Activated CD4-positive, alpha-beta T cell treated with anti-CD3 and anti-CD28 coated beads, Interleukin-10, Interleukin-2, amounts not matched to agents 100 ng/mL and 50 ng/mL, durations not matched to agents 16 hours and 8 hours (primary cell): ENCODE measurements at places on chromosomes 16 and 17.

DNA sequence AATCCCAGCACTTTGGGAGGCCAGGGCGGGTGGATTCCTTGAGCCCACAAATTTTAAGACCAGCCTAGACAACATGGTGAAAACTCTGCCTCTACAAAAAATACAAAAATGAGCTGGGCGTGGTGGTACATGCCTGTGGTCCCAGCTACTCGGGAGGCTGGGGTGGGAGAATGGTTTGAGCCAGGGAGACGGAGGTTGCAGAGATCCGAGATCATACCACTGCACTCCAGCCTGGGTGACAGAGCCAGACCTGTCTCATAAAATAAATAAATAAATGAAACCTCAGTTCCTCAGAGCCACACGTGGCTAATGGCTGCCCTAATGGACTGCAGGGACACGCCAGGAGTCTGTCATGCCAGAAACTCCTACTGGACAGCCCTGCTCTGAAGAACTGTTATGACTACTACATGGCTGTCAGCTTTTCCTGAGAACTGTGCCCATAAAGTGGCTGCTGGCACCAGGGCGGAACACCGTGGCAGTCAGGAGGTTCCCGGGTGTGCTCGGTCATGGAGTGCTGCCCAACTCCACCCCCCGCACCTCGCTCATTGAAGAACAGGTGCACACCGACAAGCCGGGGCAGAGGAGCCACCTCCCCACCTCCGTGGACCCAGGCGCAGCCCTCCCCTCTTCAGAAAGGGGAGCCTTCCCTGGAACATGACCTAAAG lies 4.3 kb downstream of the TMEM11 start:
- DNase-seq = no peak

DNA sequence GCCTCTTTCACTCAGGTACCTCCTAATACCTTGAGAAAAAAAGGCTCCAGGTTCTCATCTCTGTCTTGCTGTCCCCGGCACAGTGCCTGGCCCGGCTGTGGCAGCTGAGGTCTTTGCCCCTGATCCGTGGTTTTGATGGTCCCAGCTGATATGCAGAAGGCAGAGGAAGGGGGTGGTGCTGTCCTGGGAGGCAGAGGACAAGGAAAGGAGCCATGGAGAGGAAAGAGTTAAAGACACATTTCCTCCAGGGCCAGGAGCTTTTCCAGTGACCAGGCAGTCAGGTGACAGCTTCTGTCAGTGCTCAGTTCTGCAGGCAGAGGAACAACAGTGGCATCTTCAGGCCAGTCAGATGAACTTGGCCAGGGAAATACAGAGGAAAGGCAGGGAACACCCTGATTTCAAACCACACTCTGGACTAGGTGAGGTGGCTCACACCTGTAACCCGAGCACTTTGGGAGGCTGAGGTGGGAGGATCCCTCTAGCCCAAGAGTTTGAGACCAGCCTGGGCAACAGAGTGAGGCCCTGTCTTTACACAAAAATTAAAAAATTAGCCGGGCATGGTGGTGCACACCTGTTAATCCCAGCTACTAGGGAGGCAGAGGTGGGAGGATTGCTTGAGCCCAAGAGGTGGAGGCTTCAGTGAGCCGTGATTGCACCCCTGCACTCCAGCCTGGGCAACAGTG lies 3.3 kb upstream of the COG1 start:
- no peak for DNase-seq

GRCh38 chr16:1424028-1424427 lies 3.5 kb upstream of the UQCC4 start:
- DNase-seq = no peak

GRCh38 chr16:11507991-11508390 lies 78.7 kb downstream of the LITAF start:
- no peak for DNase-seq

DNA sequence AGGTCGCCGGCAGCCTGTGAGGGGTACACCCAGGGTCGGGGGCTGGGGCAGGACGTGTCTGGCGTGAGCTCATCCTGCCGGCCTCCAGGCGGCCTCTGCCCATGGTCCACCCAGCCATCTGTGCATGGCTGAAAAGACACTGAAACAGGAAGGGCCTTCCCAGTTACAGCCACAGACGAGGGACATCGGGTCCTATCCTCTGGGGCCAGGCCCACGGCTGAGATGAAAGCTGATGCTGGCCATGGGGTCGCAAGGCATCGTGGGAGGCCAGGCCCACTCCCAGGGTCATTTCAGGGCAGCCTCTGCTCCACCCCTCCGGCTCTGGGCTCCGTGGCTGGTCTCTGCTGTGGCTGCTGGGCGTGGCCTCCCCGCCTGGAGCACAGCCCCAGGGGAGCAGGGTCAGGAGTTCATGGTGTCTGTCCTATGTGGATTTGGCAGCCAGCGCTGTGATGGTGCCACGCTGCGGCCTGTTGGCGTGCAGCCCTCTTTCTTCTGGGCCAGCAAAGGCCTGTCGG lies 16.6 kb upstream of the ATP6V0C start:
- DNase-seq = no peak

DNA sequence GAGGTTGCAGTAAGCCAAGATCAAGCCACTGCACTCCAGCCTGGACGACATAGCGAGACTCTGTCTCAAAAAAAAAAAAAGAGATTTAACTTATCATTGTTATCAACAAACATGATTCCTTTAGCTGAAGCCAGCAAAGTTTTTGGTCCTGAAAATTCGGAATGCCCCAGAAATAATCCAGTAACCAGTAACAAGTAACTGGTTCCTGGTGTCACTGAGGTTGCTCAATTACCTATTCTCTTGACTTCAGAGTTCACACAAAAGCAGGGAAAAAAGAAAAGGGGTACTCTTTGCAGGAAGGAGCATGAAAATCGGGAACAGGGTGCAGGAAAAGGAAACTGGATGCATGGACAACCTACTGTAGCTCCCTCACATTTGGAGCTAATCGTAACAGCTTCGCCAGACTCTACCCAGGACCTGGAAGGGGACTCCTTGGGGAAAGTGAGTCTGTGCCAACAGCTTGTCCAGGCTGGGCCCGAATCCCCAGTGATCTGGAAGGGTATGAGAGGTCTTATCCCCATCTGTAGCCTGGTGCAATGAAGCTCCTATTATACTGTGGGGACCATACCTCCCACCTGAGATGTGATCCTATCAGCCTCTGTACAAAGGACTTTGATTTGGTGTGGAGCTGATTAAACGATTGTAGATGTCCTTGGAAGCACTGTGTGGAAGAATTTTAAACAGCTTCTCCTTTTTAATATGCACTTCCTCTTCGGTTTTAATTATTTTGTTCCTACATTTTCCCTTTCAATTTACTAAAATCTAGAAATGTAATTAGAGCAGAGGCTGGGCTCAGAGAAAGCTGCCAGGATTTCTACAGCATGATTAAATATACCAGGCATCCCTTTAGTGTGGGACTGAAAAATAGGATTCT lies 3.4 kb upstream of the SPOP start:
- no peak for DNase-seq
